ENCODE measurements at places on chromosomes 2 and 18.

- DNase-seq: no peak
Measured at GRCh38 chr2:17864676-17865075, 13.8 kb upstream of the KCNS3 start.

DNA sequence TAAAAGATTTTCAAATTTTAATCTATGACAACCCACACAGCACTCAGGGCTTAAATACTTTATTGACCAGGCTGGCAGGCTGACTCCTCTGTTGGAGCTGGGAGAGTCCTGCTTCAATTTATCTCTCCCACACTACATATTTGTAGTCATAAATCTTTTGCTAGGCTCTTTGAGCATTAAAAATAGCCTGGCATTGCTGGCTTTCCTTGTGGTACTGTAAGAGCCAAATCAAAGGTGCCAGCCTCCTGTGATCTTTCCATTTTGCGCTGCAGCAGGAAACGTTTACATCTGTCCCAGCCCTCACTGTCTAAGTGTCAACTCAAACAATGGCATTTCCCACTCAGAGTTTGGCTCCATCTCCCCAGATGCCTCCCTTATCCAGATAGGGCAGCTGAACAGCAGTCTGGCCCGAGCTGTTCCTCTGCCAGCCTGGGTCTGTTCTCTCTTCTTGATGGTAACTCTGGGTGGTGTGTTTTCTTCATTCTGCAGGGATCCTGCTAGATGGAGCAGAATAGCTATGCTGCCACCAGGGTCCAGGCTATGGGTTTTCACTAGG is 62.1 kb downstream of the LRRTM1 start:
- no peak for DNase-seq

- DNase-seq: no peak
Measured at GRCh38 chr2:6957910-6958615, 40.9 kb downstream of the RNF144A start.

DNA sequence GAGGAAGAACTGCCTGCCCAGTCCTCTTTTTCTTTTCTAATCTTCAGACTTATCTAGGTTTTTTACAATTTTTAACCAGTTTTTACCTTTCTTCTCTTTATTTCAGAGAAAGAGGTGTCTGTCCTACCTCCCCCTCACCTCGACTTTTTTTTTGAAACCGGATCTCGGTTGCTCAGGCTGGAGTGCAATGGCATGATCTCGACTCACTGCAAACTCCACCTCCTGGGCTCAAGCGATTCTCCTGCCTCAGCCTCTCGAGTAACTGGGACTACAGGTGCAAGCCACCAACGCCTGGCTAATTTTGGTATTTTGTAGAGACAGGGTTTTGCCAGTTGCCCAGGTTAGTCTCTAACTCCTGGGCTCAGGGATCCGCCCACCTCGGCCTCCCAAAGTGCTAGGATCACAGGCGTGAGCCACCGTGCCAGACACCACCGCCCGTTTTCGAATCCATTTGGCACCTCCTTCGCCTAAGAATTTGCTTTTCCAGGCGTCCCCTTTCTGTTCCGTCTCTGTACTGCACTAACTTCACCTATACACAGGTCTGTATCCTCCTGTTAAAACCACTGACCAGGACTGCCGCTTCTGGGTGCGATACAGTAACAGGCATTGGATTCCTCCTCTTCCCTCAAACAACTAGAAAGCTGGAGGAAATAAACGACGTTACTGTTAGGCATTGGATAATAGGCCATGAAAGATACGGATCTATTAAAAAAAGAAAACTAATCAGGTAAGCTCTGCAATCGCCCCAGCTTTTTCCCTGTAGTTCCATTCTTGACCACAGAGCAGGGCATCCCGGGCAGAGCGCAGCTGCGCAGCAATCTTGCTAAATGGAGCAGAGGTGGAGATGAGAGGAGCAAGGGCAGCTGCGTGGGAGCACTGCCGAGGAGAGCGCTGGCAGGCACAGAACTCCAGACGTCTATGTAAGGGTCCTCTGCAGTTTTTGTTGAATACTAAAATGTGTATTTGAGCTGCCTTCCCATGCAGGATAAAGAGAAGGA is 69.9 kb downstream of the ZC3H6 start:
- DNase-seq: no peak

DNA sequence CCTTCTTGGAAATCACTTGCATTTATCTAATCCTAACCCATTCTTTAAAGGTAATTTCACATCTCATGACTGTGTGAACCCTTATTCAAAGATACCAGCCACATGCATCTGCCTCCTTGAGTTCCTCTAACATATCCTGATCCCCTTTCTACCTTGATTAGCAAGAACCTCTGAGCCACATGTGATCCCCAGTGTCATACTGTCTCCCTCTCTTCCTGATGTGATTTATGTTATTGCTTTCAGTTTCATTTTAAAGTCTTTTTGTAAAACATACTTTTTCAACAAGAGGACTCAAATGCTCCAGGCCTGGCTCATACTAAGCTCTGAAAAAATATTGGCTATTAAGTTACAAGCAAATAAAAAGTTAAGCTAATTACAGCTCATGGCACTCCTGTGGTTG is 470.1 kb downstream of the DLGAP1 start:
- DNase-seq: no peak

DNA sequence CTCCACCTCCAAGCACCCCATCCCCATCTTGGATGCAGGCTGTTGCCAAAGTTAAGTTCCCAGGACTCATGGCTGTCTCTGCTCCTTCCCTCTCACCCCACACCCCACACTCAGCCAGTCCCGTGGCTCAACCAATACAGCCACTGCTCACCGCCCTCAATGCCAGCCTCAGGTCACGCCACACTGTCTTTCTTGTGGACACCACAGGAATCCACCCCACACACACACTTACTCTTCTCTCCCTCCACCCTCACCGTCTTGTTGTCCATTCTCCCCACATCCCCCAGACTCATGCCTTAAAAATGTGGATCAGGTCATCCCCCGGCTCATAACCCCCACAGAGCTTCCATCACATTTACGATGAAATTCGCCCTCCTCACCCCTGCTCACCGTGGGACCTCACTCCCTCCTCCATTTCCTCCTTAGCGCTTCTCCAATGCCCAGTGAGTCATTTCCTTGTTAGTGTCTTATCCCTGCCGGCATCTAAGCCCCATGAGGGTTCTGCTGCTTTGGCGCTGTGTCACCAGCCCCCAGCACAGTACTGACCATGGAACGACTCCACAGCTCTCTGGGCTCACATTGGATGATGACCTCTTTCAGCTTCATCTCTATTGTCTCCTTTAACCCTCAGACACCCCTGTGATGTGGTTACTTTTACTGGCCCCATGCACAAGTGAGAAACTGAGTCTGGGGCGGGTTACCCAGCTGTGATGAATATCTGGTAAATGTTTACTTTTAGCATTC is 13.8 kb downstream of the MLPH start:
- DNase-seq: no peak

- no peak for DNase-seq
Measured at GRCh38 chr2:173017646-173018420, 57.8 kb upstream of the MAP3K20 start.

DNA sequence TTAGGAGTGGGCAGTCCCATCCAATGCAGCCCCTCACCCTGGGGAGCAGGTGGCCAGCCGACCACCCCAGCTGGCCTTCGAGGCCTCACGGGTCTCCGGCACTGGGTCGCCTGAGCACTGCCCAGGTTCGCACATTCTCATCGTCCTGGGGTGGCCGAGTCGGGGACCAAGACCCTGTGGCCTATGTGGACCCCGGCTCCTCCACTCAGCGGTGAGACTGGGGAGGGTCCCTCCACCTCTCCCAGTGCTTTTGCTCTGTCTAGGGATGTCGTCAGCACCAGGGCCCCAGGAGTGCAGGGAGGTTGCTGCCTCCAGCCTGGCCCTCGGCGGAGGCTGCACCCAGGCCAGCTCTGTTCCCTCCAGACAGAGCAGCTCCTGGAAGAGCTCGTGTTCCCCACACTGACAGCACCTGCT is 89.6 kb downstream of the TPO start:
- DNase-seq: peak; percentile 40

DNA sequence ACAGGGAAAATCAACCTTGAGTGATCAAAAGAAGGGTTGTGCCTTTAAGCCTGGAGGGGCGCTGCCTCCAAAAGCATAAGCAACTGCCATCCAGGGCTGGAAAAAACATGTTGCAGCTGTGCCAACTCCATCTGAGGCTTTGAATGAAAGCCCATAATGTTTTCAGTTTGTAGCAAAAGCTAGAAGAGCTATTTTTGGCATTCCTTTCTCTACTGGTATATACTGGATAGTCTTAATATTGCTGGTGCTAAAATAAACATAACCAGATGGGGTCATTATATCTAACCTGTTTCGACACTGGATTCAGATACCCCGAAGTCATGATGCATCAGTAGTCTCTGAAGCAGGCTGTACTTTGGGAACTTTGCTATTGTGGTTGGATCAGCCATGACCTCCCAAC is 25.1 kb downstream of the ANXA4 start:
- DNase-seq: no peak

DNA sequence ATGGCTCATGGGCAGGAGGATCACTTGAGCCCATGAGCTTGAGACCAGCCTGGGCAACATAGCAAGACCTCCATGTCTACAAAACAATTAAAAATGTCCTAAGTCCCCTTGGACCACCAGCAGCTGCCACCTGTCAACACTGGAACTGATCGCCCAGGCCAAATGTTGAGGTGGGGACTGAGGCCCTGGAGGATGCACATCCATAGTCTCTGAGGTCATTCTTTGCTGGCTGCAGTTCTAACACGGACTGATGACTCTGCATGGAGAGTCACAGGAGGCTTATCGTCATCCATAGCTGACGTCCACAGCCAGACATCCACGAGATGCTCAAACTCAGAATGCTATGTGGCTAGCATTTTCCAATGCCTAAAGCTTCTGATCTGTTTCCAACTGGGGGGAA is 151.3 kb downstream of the BCL2 start:
- no peak for DNase-seq

GRCh38 chr2:224659714-224660113 is 56.5 kb downstream of the CCDC195 start:
- DNase-seq: no peak

DNA sequence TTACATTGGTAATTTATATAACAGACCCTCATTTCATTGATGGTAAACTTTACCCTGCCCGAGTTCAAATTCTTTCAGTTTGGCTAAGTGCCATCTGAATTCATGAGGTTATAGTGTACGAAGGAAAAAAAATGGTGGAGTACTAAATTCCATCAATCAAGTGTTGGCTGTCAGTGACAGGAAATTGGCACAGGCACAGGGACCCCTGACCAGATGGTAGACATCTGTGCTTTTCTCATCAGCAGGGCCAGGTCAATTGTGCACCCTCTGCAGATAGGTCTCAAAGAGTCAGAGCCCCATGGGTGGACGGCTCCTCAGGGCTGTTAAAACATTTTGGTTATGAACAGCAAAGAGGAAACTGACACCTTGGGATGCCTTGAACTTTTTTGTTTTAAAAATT is 439.2 kb downstream of the SETBP1 start:
- DNase-seq: no peak

- peak; percentile 89 for DNase-seq
Measured at GRCh38 chr2:65382776-65383357, 49.5 kb downstream of the SPRED2 start.

DNA sequence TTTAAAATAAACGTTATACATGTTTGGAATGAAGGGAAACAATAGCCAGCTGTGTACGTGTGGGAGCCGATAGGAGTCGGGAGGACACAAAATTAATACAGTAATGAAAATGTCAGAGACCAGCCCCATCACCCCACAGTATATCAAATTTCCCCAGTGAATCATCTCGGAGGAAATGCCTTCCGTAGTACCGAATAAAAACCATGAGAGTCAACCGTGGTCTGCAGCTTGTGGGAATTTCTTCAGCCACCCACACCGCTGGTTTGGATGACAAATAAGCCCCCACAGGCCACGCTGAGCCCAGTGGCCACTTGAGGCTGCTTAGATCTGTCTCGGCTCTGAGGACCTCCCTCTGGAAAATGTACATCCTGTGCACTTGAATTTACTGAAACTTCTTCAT is 133.7 kb downstream of the COL6A3 start:
- no peak for DNase-seq

DNA sequence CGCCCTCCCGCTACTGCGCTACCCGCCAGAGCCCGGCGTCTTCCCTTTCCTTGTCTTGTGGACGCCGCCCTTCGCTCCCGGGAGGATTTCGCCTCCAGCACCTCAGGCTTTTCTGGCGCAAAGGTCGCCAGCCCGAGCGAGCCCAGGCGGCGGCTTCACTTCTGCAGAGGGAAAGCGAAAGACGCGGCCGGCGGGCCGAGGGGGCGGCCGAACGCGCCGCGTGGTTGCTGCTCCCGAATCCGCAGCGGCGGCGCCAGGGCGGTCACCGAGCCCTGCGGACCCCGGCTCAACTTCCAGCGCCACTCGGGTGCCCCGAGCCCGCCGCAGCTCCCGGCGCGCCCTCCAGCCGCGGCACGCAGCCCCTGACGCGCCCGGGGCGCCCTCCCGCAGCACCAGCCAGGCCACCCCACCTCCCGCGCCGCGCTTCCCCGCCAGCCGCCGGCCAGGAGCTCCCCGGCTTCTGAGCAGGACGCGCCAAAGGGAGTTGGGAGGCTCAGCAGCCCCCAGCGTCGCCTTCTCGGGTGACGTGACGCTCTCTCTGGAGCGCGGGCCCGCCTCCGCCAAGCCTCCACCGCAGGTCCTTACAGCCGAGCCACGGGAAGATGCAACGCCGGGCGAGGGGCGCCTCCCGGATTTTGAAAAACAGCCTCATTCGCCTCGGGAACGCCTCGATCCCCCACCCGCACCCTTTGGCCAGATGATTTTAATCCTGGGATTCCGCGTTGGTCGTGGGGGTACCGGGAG is 84.9 kb upstream of the EPB41L3 start:
- DNase-seq: peak; percentile 82

DNA sequence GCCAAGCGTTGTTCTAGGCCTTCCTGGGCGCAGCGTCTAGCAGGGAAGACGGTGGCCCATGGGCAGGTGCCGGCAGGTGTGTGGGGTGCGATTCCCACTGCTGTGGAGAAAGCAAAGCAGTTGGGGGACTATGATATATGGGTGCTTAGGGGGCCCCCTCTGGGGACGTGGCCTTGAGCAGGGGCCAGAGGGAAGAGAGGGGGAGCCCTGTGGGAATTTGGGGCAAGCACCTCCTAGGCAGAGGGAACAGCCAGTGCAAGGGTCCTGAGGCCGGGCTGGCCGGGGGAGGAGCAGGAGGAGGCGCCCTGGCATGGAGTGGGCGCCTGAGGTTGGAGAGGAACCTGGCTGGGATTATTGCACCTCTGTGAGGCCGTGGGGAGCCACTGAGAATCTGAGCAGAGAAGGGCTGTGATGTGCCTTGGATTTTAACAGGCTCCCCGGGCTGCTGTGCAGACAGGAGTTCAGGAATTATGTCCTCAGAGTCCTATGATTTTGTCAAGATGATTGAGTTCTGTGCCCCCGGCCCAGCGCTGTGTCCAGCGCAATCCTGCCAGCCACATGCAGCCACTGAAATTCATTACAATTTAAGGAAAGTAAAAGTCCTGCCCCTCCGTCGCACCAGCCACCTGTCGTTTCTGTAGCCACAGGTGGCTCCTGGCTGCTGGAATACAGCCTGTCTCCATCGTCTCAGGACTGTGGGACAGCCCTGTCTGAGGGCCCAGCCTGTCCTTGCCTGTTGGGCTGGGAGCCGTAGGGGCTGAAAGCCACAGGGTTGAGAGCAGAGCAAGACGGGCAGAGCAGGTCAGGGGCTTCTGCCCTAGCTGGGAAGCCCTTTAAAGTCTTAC is 9.1 kb upstream of the KLHL30 start:
- no peak for DNase-seq

Data from suprapubic skin (tissue), 4 donors.